ENCODE measurements at places on chromosomes 4 and X.

- DNase-seq = no peak
Measured at GRCh38 chr4:53925050-53925605, 139.3 kb downstream of the CHIC2 start.

DNA sequence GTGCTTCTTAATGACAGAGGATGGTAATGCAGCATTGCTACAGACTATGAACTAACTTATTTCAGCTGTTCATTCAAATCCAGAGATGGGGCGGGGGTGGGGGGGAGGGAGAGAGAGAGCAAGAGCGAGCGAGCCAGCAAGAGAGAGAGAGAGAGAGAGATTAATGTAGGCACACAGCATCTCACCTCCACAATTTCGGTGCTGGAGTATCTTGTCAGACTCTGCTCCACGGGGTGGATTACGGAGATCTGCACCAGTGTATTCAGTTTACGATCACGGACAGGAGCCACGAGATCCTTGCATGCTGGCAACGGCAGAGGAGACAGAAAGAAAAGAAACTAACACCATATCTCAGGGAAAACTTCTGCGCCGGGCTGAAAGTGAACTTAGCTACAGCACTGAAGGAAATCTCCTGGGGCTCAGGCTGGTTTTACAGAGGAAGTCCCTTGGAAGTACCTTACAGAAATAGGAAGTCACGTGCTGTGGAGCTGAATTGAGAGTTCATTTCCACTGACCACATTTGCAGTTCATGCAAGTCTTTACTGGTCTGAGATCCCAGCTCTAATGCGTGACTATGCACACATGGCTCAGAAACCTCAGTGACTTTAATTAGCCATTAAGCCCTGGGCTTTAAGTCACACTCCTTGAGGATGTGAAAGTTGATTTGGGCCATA lies 440.9 kb downstream of the INPP4B start:
- peak; percentile 45 for DNase-seq

DNA sequence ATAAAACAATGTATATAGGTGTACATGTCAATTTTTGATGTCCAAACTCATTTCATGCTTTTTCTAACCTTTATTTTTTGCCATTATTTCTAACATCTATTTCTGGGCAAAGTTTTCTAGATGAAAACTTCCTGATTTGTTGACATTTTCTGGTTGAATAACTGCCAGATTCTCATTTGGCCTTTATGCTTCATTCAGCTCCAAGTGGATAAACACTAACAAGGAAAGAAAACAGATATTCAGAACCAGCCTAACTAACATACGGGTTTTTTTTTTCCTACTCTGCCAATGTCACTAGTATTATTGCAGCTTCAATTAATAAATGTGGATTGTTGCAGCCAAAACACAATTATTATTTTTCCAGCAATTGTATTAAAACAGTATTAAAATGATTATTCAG lies 50.9 kb upstream of the RAP1GDS1 start:
- no peak for DNase-seq

DNA sequence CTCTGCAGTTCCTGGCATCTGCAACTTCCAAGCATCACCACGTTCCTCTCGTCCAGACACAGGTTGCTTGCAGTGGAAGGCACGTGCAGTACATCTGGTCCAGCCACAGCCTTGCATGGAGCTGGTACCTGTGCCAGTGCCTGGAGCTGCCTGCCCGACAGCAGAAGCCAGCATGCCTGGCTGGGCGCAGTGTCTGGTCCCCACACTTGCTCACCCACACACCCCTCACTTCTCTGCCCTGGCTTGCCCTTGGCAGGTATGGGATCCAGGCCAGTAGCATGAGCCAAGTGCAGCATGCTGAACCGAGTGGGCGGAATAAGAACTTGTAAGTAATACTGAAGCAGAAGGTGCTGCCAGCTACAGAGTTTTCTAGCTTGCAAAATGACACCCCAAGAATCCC lies 39.9 kb downstream of the SH3BGRL start:
- no peak for DNase-seq

DNA sequence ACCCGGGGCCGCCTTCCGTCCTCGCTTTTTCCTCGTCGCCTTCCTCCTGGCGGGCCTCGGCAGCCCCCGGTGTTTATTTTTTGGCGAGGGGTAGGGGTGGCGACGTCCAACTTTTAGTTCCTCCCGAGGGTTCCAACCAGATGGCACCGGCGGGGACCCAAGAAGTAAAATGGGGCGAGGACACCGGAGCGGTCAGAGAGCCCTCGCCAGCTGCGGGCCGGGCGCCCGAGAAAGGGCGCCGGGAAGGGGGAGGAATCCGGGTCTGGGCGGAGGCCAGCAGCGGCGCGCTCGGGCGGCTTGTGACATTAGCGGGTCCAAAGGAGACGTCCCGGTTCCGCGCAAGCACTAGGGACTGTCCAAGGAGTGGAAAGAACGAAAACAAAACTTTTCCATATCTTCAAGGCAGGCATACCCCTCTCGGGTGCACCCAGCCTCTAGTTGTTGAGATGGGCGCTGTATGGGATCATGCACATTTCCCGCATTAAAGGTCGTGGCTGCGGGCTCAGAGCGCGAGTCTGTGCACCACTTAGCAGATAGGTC lies 691 bp upstream of the USP46 start:
- DNase-seq = no peak

- no peak for DNase-seq
Measured at GRCh38 chr4:138996090-138996489, 19.5 kb upstream of the NOCT start.
